Esophagus squamous epithelium (tissue), 5 donors: ENCODE measurements at places on chromosomes 7 and 10.
A peak's percentile ranks its signal among the peaks of the same experiment; 100 is the strongest.

DNA sequence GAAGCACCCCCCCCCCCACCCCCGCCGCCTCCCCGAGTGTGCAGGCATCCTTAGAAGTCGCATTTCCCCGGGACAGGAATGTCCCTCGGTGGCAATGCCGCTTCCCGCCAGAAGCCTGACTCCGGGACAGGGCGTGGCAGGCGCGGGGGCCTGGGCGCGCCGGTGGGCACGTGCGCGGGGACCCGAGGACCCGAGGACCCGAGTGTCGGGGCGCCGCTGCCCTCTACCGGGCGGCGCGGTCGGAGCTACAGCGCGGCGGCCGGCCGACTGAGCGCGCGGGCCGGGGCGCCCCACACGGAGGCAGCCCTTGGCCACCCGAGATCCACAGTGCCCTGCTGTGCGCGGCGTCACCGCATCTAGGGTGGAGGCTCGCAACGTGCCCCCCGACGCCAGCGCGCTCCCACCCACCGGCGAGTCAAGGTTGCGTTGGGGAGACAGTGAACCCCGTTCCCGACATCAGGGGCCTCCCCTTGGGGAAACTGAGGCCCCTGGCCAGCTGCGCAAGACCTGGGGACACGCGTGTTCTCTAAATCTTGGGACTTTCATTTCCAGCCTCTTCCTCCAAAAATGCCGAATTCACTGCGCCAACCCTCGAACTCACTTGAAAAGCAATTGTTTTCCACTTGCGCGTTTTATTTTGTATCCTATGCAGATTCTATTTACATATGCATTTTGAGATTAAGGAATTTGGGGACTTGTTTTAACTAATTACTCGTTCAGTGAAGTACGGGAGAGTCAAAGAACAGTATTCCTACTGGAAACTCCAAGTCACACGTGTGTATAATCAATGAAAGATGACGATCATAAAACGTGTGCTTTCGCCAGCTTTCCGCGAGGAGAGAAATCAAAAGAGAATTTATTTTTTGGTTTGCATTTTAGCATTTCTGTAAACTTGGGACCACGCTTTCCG, 3.1 kb upstream of the CUX1 start:
- DNase-seq = no peak

- no peak for DNase-seq
Observed at GRCh38 chr10:58444876-58445275, 59.7 kb downstream of the TFAM start.

DNA sequence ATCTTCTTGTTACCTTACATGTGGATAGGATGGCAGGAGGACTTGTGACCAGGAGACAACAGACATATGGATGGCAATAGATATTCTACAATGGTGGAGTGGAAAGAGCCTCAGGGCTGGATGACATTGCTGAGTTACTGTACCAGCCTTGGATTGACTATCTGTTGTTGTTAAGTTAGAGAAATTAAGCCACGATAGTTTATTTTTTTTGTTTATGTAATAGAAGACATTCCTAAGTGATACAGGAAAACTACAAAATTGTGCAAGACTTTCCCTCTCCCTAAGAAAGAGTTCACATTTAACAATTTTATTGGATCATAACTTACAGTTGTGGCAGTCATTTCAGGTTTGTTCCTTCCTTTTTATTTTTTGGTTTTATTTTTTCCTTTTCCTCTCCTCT, 230.7 kb upstream of the CACNA2D1 start:
- no peak for DNase-seq

DNA sequence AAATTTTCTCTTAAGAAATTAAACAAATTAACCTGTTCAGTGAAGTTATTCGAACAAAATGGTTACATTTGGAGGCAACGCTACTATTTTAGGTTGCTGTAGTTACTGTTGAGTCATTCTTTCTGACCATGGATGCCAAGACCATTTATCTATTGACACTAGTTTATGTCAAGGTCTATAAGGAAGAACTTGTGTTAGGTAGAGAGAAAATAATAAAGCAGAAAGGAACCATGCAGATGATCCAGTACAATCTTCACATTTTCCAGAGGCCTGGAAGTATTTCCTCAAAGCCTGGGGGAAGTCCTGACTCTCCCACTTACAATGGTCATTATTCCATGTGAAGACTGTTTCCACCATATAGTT, 608.0 kb upstream of the GALNT17 start:
- DNase-seq = no peak

DNA sequence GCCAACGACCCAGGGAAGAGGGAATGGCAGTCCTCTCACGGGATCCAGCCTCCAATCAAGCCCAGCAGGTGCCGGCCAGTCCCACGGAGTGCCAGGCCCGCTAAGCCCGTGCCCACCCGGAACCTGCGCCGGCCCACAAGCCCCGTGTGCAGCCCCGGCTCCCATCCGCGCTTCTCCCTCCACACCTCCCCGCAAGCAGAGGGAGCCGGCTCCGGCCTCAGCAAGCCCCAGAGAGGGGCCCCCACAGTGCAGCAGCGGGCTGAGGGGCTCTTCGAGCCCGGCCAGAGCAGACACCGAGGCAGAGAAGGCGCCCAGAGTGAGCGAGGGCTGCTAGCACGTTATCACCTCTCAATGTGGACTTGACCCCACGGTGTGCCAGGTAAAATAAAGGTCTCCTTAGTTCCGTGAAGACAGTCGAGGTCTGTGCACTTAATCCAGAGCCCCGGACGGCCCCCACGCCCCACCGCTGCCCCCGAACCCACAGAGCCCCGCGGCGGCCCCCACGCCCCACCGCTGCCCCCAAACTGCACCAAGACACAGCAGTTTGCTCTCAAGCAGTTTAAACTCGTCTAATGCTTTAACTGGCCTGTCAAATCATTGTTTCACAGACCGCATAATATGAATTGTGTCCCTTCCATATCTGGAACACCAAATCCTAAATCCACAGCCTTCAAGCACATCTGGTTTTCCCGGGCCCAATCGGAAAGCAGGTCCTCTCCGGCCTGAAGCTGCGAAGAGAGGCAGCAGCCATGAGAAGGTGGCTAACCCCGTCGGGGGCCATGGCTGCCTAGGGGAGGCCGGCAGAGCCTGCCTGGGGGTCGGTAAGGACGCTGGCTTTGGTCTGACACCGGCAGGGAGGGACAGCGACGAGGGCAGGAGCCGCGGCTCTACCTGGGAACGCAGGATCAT, 307.8 kb downstream of the PTPRN2 start:
- no peak for DNase-seq

DNA sequence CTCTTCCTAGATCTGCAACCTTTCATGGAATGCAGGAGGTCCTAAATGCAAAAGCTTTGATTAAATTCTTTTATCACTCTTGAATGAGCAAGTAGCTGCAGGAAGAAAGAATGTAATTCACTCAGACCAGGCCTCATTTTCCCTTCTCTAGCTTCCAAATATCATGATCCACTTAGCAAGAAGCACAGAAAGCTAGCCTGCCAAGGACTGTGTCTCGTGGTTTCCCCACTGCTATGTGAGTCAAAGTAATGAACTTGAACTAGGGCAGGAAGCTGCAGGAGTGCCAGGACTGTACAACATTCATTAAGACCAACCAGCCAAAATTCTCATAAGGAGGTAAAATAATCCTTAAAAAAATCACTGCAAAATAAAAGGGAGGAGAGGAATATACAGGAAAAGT, 379.2 kb downstream of the CALN1 start:
- no peak for DNase-seq

DNA sequence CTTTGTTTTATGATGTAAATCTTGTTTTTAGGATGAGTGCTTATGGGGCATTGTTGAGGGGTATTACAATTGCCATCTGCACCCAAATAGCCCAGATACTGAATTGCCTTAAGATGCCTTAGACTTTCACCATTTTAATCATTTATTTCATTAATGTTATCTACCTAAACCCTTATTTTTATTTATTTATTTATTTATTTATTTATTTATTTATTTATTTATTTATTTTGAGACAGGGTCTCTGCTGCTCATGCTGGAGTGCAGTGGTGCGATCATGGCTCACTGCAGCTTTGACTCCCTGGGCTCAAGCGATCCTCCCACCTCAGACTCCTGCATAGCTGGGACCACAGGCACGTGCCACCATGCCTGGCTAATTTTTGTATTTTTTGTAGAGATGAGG, 560.2 kb downstream of the SUGCT start:
- DNase-seq = no peak

GRCh38 chr10:93406364-93407145, 75.6 kb downstream of the MYOF start:
- DNase-seq = no peak

DNA sequence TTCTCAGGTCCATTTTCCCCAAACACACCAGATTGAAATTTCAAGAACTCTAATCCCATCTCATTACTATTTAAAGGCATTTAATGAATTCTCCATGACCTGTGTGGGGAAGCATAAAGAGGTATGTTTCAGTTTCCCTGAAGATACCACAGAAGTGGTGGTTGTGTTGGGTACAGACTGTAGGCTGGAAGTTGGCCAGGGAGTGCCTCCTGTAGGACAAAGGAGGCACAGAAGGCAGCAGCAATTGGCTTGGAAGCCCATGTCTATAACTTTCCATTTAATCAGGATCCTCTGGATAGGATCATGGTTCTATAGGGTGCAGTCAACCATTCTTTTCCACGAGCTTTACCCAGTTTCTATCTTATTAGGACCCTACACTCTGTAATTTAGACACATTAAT, 8.6 kb upstream of the BET1 start:
- DNase-seq = no peak

DNA sequence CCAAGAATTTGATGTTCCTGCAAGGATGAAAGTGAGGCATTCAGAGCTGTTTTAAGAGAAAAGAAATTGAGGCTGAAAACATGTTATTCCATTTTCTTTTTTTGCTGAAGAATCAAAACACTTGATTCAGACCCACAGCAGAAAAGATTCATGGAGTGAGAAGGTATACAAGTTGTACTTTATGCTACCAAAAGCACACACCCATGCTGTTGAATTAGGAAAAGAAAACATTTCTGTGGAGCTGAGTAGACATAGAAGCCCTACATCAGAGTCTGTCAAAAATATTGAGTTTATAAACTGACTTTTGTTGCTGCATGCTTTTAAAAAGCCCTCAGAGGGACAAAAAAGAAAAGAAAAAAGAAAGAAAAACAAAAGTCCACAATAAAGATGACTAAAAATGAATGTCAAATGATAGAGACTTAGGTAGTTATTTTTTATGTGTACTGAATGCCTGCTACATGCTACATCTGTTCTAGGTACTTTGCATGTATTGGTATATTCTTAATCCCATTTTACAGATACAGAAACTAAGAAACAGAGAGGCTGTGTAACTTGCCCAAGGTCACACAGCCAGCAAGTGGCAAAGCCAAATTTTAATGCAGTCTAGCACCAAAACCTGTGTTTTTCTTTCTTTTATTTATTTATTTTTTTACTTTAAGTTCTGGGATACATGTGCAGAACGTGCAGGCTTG, 71.7 kb upstream of the PALS2 start:
- no peak for DNase-seq

DNA sequence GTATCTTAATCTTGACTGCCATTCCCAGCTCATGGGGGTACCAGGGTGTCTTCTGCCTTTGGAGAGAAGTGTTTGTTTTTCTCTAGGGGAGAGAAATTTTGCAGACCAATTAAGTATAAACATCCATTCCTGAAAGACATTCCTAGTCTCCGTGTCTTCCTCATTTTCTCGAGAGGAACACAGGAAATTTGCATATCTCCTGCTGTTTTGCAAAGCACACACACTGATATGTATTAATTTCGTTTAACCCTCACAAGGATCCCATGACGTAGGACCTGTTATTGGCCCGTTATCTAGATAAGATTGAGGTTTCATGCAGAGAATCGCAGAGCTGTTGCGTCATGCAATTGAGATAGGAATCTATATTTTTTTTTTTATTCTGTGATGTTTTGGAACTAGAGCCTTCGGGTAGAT, 944 bp downstream of the RHBDD2 start:
- DNase-seq = no peak

GRCh38 chr10:112330162-112330561, 43.8 kb upstream of the ACSL5 start:
- no peak for DNase-seq

- no peak for DNase-seq
Observed at GRCh38 chr10:31975157-31975765, 46.6 kb upstream of the ARHGAP12 start.

DNA sequence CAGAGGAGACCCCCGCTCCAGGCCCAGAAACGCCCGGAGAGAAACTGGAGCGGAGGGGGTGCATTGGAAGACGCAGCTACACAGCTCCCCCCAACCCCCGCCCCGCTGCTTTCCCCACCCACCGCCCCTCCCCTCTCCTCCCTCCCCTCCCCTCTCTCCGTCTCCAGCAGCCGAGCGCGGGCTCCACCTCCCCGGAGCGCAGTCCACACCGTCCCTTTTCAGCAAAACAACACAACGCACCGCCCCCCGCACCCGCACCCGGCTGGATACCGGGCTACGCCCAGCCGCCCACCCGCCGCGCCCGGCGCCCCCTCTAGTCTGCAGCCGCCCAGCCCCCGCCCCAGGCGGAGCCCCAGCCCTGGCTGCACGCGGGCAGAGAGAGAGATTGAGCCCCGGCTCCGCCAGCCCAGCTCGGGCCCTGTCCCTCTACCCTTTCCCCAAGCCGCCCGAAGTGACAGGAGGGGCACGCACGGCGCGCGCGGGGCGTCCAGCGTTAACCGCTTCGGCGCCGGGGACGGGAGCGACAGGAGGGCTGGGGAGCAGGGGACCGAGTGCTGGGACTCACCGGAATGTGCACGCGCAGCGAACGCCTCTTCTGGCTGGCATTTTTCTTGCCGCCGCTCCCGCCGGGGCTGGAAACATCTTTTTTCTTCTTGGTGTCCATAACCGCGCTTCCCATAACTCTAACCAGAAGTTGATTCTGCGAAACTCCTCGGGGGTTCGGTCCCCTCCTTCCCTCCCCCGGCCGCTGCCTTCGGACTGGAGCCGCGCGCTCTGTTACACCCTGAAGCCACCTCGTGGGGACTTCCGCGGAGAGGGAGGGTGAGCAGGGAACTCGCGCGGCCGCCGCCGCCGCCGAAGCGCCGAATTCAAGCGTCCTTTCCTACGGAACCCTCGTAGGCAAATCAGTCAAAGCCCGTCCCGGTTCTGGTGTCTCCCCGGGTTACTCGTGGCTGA, 695 bp downstream of the PRKAG2 start:
- peak; percentile 35 for DNase-seq

GRCh38 chr7:50397320-50397970, 52.7 kb downstream of the FIGNL1 start:
- DNase-seq = no peak

DNA sequence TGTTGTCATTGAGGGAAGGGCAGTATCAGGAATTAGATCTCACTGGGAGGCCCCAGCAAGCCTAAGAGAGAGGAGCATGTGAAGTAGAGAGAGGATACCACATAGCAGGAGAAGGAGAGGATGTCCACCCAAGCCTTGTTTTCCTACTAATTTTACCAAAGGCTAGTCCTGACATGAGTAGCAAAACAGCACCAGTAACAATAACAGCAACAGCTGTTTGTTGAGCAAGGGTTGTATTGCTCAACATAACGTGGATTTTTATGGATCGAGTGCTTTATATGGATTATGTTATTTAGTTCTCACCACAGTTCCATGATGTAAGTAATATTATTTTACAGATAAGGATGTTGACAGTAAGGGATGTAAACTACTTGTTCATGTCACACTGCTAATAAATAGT, 135.2 kb upstream of the DLX6 start:
- no peak for DNase-seq

DNA sequence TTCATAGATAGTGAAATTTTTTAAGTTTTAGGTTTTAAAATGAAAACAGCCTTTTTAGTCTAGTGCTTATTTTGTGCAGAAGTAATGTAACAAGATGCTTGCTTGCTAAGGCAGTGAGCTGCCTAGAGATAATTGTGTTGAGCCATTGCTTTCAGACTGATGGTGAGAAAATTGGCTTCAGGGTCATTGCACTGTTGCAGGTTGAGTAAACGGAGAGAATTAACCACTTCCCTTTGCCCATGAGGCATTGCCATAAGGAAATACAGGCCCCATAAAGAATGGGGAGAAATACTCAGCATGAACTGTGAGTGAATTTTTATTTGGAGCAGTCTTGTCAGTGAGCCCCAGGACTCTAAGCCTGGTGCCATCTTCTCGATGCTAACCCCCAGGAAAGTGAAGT, 140.5 kb downstream of the LRRC4 start:
- no peak for DNase-seq
